ENCODE measurements at places on chromosomes 1 and 21.

DNA sequence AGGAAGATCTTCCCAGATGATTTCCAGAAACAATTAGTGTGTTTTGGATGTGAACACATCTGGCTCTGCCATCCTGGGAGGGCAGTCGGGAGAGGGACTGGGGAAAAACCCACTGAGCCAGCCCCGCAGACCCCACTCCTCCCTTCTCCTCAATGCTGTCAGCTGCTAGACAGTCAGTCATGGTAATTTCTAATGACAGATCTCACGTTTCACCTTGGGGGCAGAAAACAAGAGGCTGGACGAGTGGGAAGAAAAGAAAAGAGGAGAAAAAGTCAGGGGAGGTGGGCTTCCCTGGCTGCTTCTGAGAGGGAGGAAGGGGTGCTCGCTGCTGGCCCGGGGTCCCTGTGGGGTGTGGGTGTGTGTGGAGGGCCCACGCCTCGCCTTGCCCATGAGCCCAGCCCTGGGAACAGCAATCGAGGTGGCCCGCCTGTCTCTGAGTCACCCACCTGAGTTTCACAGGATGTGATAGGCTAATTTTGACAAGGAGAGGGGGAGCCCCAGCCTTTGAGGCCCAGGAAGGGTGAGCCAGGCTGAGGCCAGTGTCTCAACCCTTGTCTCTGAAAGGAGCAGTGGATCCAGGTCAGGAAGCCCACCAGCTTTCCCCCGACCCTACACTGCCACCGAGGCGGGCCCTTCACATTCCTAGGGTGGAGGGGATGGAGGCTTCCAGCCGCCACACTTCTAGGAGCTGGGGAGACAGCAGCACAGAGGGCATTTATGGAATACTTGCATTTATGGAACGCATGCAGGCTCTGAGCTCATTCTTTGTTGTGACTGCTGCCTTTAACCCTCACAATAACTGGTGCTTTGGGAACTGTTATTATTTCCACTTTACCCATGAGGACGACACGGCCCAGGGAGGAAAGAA, 49.1 kb upstream of the IFNLR1 start:
- DNase-seq: no peak

GRCh38 chr1:59029411-59030167, 245.7 kb upstream of the JUN start:
- no peak for DNase-seq

DNA sequence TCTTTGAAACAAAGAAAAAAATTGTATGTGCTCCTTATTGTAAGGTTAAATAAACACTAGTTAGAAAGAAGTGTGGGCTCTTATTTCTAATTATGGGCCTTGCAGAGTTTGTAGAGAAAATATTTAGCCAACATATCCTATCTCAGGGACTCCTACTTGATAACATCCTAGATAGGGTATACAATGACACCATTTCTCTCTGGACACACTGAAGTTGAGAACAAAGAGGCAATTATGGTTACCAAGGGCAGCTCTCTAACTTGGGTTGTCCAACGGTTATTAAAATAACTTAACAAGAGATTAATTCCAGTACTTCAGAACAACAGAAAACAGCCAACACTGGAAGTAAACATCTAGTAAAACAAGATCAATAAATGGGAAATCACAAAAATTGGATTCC, 69.0 kb upstream of the ZC3H11B start:
- no peak for DNase-seq

- DNase-seq: no peak
These were observed 34.3 kb downstream of the CASZ1 start for GRCh38 chr1:10762153-10762523.

DNA sequence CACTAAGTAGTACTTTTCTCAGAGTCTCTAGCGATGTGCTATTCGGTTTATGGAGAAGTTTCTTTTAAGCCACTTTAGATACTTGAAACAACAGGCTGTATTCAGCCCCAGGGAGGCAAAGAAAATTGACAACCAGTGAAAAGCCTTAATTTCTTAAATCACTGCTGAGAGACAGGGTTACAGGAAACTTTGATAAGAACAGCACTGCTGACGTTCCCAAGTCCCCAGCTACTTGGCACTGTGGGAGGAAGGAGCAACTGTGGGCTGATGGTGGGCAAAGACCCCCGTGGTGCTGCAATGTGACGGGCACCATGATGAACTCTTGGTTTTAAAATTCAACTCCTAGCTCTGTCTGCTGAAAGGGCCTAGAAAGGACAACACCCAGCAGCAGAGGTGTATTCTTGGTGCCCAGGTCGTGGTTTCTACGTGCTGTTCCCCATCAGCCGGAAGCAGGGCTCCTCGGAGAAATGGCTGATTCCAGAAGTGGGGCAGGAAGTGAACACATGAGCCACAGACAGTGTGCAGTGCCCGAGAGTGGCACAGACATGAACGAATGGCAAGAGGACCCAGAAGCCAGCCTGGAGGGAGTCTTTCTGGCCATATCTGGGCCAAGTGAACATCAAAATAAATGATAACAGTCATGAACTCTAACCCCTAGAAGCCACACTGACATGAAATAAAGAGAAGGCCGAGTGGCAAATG, 5.3 kb downstream of the PTTG1IP start:
- DNase-seq: no peak

GRCh38 chr21:38733972-38734546, 71.7 kb upstream of the ETS2 start:
- DNase-seq: peak; percentile 49

- no peak for DNase-seq
These were observed 6.9 kb upstream of the SRP9 start for GRCh38 chr1:225770561-225771248.

- no peak for DNase-seq
These were observed 28.1 kb upstream of the RGS1 start for GRCh38 chr1:192547501-192547900.

- no peak for DNase-seq
These were observed 234.6 kb upstream of the KAZN start for GRCh38 chr1:14363707-14364413.

- no peak for DNase-seq
These were observed 33.5 kb downstream of the SYF2 start for GRCh38 chr1:25198663-25199252.

GRCh38 chr1:204390751-204391466, 20.7 kb downstream of the PPP1R15B start:
- DNase-seq: no peak

DNA sequence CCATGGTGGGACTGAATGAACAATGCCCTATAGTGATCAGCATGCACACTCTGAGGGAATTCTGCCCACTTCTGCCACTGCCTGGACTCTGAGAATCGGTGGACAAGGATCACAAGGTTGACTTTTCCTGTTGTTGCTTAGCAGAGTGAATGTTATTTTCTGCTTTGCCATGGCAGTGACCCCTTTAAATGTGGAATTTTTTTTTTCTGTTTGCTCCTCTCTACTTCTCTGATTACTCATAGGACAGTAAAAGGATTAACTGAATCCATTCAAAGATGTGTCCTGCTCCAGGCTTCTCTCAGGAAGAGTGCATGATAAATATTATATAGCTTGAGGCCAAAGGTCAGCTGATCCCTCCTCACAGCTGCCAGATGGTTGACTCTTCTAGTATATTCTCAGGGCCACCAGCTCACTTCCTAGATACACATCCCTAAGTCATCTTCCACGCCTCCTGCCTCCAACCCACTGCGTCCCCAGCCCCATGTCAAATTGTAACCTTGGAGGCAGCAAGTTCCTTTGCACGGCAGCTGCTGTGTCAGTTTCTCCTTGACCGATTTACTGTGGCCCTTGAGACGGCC, 74.0 kb upstream of the RALGPS2 start:
- DNase-seq: no peak

GRCh38 chr1:177913762-177914540, 55.9 kb downstream of the SEC16B start:
- peak; percentile 24 for DNase-seq

- DNase-seq: no peak
These were observed 29.8 kb upstream of the KIF21B start for GRCh38 chr1:201053155-201053860.

DNA sequence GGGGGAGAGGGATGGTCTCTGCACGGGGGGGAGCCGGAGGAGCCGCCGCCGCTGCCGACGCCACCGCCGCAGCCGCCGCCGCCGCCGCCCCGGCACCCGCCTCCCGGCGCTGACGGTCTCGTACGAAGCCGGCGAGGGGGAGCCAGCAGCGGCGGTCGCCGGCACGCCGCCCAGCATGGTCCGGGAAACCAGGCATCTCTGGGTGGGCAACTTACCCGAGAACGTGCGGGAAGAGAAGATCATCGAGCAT, 311 bp downstream of the SPEN start:
- DNase-seq: no peak

DNA sequence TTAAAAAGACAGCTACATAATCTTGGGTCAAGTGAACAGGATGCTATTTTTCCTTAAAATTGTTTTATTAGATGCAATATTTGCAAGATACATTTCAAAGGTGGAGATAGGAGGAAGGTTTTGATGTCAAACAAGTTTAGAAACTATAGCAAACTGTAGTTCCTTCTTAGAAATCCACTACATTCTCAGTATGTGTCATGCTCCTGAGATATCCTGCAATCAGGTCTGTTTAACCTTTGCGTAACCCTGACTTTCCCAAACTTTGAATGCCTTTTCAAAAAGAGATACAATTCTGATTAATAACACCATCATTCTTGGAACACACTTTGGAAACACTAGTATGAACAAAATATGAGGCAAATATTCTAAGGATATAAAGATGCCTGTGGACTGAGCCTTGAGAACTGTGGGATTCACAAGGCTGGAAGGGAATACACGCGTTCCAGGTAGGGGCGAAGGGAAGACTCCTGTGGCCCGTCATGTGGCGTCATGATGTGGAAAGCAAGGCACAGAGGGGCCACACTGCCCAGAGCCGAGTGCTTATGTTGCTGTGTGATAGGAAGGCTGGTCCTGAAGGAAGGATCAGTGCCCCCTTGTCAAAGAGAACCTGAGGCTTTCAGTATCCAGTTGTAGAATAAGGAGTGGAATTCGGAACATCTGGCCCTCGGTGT, 19.6 kb upstream of the TARBP1 start:
- no peak for DNase-seq

- DNase-seq: no peak
These were observed 15.9 kb downstream of the PLEKHA6 start for GRCh38 chr1:204343802-204344201.

GRCh38 chr1:147598621-147599361, 57.5 kb downstream of the BCL9 start:
- no peak for DNase-seq

GRCh38 chr1:210516092-210516656, 187.5 kb downstream of the HHAT start:
- no peak for DNase-seq

DNA sequence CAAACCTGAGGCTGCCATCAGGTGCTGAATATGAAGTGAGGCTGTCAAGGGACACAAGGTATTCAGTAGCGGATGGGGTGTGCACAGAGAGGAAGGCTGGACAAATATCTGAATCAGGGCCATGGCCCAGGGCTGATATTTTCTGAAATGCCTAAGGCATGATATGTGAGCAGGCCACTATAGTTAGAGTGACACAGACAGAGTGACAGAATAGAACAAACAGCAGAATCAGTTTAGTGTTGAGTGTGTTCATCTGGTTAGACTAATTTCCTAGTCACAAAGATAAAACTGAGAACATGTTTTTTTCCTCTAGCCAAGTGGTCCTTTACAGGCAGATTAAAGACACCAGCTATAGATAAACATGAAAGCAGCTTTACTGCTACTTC, 3.9 kb downstream of the OVAAL start:
- no peak for DNase-seq

DNA sequence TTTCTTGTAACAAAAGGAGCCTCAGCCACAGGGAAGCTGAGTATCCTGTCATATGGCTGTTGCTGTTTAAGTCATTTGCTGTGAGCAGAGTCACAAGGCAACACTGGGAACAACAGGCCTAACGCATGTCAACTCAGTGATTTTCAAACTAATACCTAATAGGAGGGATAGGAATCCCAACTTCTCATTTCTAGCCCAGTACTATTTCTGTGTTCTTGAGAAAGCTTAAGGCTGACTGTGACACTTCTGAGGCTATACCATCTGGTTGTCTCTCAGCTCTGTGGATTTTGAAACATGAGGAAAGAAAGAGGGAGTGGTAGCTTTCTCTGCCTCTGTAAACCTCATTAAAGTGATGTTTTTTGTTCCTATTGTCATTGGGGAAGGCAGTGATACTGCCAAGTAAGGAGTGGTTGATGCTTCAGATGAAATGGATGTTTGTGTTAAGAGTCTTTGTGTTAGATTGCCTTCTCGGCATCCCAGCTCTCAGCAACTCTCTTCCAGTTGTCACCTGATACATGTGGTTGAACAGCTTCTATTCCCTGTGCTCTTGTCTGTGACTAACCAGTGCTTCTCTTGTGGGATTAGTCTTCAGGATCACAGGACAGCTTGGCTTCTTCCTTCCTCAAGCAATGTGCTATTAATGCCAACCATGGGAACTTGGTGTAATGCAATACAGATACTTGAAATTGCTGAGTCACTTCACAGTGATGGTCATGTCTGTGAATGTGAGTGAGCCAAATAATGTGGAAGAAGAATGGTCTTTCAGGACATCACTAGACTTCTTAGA, 166.8 kb upstream of the IVNS1ABP start:
- DNase-seq: peak; percentile 51

Measured in AG04450 (cell line).